ENCODE measurements at places on chromosomes 16 and 17. TPM values are rescaled to one million over a fixed set of nuclear protein-coding genes. Genes with fewer than 3 reads are reported as not detected.

Gene MYL4
- polyA plus RNA-seq = 750 TPM

Gene CD300E
- 1.1 TPM for polyA plus RNA-seq

Gene PIGW
- polyA plus RNA-seq = 2.7 TPM

Gene CLDN9
- polyA plus RNA-seq = 0.62 TPM

Gene GAN
- 2.2 TPM for polyA plus RNA-seq

Gene FOXJ1
- polyA plus RNA-seq = not detected

Gene GSG1L
- 0.11 TPM for polyA plus RNA-seq
